ENCODE measurements at places on chromosomes 16 and 17. TPM values are rescaled to one million over a fixed set of nuclear protein-coding genes. Genes with fewer than 3 reads are reported as not detected.

GRCh38 chr17:64323774-64324173, 60.7 kb upstream of the TEX2 start:
- no peak for DNase-seq

DNA sequence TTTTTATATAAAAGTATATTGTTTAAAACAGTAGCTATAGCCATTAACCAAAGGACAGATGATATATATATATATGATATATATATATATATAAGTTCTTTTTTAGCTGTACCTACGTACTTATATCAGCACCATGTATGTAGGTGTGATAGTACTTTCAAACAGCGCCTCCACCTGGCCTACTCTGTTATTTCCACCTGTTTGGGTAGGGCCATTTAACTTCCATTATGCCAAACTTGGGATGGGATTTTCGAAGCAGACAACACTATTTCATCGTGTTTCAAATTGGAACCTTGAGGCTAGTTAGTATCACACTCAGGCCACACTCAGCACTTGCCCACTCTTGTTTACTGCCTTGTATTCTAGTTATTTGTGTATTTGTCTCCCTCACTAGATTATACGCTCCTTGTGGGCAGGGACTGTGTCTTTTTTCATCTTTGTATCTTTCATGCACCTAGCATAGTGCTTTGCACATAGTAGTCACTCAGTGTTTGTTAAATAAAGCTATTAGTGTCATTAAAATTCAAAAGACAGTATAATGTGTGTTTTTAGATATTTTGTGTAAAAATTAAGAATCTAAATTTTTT, 11.8 kb upstream of the CLTC start:
- DNase-seq: no peak

- DNase-seq: peak; percentile 96
These were observed 10.6 kb upstream of the HOXB2 start for GRCh38 chr17:48555258-48556228.

DNA sequence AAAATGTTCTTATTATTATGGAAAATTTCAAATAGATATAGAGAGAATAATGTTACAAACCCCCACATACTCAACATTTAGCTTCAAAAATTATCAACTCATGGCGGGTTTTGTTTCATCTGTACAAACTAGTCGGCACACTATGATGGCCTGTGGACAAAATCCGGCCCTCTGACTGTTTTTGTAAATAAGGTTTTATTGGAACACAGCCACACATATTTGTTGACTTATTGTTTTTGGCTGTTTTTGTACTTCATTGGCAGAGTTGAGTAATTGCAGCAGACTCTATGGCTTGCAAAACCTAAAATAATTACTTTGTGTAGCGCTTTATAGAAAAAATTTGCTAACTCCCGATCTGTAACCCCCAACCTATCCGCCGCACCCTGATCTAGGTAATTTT, 41.4 kb upstream of the CLEC18A start:
- DNase-seq: no peak

DNA sequence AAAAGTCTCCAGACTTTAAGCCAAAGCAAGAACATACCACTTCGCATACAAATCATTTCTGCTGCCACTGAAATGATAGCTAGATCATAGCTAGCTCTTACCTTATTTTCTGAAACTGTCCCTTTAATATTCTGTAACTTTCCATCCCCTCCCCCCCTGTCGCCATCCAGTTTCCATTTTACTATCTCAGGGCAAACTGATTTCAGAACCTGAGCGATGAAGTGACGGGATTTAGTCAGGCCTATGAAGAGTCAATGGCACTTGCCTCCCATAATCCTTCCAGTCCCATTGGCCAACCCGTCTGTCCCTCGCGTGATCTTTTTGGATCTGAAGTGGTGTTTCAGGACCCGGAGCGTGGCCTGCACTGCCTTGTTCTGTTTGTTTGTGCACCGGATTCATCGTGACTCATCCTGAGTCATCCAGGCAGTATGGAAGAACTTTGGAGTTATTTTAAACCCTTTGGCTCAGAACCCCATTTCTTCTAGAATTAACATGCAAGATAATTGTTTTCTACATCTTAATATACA, 199.8 kb upstream of the CHMP6 start:
- DNase-seq: peak; percentile 99

DNA sequence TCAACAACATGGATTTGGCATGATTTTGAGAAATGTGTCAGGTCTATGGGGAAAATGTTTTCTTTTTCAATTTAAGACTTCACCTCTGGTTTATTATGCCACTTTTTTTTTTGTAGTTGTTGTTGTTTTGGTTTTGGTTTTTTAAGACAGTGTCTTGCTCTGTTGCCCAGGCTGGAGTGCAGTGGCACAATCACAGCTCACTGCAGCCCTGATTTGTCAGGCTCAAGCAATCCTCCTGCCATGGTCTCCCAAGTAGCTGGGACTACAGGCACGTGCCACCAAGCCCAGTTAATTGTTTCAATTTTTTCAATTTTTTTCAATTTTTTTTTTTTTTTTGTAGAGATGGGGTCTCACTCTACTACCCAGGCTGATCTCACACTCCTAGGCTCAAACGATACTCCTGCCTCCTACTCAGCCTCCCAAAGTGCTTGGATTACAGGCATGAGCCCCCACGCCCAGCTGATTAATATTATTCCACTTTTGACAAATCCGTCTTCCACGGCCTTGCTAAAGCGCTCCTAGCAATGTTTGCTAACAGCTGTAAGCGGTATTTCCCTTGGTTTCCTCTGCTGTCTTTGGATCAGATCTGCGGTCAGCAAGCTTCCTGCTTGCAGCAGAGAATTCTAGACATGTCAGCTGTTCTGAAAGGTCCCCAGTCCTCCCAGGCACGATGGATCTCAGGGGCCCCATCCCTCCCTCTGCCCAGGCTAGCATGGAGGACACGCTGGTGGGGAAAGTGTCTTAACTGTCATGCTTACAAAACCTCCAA, 7.0 kb upstream of the MILR1 start:
- no peak for DNase-seq

- DNase-seq: no peak
These were observed 27.1 kb downstream of the GINS3 start for GRCh38 chr16:58419241-58419990.

DNA sequence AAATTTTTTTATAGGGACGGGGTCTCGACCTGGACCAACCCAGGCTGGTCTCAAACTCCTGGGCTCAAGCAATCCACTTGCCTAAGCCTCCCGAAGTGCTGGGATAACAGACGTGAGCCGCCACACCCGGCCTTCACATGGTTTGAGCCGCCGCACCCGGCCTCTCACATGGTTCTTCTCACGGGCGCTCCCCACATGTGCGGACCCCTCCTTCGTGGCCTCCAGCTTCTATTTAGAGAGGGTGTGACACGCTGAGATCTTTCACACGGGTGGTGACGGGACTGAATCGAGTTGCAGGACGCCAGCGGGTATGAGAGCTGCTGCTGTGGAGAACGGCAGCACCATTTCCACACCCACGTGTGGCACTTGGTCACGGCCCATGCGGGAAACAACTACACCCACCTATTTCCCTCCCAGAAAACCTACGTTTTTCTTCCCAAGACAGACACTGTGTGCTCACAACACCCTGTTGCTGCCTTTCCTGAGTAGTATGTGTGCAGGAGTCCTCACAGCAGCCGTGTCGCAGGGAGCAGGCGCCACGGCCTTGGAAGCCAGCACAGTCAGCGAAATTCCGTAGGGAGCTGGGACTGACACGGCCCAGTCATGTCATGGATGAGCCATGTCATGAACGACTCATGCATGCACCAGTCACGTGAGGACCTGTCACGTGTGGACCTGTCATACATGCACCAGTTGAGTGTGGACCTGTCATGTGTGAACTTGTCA, 20.1 kb upstream of the ACSF3 start:
- no peak for DNase-seq

Gene CA5A
- not detected for total RNA-seq

Gene TLCD2
- total RNA-seq: 0.32 TPM

Gene CCDC200
- total RNA-seq: not detected

Gene DOC2A
- 0.62 TPM for total RNA-seq

Measured in M059J (cell line).